Stimulated activated CD4-positive, alpha-beta T cell treated with anti-CD3 and anti-CD28 coated beads, Interleukin-1b, Interleukin-23, amount 100 ng/mL, for 1 hour (primary cell): ENCODE measurements at places on chromosomes 6 and 20.

DNA sequence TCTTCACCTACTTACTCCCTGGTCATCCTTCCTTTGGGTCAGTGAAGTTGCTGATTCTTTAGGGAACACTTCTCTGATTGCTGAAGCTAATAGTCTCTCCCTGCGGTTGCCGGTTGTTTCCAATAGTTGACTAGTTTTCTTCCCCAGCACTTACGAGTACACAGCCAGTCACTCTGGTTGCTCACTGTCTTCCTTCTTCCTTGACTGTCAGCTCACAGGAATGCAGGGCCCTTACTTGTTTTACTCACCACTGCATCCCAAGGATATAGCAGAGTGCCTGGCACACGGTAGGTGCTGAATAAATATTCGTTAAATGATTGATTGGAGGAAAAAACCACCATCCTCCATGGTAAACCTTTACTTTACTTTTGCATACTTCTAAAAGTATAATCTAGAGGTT is 345.0 kb downstream of the QKI start:
- no peak for DNase-seq

GRCh38 chr6:163095401-163095800 is 319.1 kb upstream of the QKI start:
- no peak for DNase-seq

DNA sequence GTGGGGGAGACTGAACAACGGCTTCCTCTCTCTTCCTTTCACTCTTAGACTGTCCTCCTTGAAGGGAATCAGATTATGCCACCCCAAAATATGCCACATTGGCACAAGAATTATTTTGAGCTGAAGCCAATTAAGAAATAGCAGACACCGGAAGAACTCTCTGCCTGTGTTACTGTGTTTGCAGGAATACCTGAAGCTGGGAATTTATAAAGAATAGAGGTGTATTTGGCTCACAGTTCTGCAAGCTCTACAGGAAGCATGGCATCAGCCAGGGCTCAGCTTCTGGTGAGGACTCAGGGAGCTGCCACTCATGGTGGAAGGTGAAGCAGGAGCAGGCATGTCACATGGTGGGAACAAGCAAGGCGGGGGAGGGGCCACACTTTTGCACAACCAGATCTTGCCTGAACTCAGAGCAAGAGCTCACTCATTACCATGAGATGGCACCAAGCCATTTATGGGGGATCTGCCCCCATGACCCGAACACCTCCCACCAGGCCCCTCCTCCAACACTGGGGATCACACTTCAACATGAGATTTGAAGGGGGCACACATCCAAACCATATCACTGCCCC is 46.0 kb downstream of the PCNA start:
- DNase-seq = no peak

GRCh38 chr20:23879811-23880374 is 345 bp upstream of the CST5 start:
- DNase-seq = no peak

DNA sequence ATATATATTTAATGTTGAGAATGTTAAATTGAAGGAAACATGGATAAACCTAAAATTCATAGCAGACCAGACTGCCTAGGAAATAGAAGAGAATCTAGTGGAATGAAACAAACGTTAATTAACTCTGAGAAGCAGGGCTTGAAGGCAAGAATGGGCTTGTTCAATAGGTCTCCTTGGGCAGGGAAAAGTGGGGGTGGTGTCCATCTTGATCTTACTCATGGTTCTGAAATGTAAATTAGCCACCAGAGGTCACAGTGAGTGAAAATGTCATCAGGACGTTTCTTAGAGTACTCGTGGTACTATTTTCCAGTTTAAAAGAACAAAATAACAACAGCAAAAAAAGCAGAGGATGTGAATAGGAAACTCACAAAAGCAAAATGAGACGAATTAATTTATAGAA is 66.8 kb upstream of the BTBD3 start:
- no peak for DNase-seq

- DNase-seq = peak; percentile 19
Measured at GRCh38 chr20:47272893-47273590, 83.5 kb downstream of the ZMYND8 start.

GRCh38 chr6:72624557-72625160 is 2.8 kb downstream of the KCNQ5 start:
- no peak for DNase-seq

DNA sequence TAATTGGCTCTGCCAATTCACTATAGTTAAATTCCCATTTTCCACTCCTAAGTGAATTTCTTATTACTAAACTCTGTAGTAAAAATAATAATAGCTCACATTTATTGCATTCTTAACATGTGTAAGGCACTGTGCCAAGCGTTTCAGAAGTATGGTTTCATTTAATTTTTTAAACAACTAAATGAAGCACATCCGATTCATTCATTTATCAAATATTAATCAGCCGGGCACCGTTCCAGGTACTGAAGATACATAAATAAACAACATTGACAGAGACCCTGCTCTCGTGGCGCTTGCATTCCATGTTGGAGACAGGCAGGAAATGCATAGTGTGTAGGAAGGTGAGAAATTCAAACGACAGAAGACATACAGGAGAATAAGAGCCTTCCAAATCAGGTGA is 423.2 kb upstream of the JARID2 start:
- no peak for DNase-seq

DNA sequence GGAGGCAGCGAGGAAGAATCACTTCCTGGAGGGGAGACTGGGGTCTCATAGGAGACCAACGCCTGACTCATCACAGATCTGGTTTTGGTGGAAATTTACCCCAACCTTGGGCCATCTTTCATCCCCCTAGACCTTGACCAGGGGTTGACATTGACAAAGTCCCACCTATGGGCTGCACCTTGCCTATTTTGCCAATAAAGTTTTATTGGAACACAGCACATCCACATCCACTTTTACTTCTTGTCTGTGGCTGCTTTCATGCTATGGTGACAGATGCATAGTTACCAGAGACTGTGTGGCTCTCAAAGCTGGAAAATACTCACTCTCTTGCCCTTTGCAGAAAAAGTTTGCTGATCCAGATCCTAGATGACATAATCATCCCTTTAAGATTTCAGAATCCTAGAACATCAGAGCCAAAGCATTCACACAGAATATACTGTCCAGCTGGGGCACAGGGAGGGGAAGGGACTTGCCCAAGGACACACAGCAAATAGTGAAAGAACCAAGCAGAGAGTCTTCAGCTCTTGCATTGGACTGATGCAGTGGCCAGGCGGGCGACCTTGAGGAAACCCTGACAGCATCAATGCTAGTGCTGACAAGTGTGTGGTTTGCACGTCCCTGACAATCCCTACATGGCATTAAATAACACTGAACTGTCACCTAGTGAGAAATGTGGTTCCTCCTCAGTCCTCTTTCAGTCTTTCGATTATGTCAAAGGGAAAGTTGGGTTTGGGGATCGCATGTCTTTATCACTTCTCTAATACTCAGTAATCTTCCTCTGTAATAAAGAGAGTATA is 41.2 kb downstream of the CD40 start:
- no peak for DNase-seq

GRCh38 chr6:41677124-41677921 is 39.1 kb downstream of the MDFI start:
- DNase-seq = no peak

DNA sequence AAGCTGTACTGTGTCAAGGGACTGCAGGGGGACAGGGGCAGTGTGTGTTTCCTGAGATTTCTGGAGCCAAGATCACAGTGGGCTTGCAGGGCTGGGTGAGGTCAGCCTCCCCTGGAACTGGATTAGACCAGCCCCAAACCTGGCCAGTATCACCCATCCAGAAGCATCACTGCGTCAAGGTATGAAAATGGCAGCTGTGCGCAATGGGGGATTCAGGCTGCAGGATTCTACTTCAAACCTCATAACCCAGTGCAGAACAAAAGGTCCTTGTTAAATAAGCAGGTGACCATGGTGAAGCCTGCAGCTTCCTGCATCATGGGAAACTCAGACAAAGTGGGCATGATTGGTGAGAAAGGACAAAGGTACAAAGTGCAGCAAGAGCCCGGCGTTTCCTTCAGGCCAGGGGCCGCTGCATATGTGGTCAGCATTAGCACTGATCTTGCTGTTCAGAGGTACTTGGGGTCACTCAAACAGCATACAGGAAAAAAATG is 33.4 kb downstream of the TRAF3IP2 start:
- no peak for DNase-seq

DNA sequence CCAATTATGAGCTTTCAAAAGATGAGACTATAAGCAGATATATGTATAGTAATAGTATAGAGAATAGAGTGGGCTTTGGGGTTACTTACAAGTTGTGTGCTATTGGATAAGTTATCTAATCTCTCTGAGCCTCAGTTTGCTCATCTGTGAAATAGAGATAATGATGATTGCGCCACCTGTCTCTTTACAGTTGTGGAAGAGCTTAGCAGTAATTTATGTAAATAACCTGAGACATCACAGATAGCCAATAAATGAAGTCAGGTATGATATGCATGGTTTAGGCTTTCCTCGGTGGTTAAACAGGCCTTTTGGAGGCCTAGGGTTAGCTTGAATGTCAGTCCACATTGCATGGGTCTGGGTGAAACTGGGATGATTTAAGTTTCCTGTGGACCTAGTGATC is 29.8 kb upstream of the SCUBE3 start:
- DNase-seq = no peak

GRCh38 chr20:33124261-33124660 is 43.7 kb upstream of the BPIFA2 start:
- no peak for DNase-seq

- DNase-seq = no peak
Measured at GRCh38 chr6:24931718-24932691, 3.8 kb downstream of the RIPOR2 start.

DNA sequence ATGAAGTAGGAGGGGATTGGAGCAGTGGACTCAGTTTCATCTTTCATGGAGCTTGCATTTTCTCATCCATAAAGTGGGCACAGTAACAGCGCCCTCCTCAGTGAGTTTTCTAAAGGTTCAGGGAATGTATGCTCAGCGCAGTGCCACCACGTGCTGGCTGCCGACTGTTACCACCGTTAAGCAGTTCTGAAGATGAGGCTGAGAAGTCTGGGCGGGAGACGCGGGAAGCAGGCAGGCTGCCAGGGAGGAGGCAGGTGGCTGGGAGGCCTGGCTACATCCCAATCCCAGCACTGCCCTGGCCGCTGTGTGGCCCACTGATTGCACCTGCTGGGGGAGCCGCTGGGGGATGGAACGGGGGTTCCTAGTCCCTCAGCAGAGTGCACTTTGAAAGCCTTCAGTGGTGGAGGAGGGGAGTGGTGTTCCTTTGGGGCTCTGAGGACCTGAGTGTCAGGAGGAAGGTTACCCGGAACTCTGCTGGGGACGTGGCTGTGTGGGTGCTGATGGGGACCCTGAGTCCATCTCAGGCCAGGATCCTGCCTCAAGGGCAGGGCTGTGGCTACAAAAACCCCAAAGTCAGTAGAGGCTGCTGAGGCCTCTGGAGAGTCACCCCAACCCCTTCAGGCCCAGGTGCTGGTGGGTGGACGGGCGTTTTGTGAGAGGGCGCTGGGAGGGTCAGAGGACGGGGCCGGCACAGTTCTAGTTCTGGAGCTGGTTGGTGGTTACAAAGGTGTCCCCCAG is 28.0 kb upstream of the PHACTR3 start:
- DNase-seq = no peak

DNA sequence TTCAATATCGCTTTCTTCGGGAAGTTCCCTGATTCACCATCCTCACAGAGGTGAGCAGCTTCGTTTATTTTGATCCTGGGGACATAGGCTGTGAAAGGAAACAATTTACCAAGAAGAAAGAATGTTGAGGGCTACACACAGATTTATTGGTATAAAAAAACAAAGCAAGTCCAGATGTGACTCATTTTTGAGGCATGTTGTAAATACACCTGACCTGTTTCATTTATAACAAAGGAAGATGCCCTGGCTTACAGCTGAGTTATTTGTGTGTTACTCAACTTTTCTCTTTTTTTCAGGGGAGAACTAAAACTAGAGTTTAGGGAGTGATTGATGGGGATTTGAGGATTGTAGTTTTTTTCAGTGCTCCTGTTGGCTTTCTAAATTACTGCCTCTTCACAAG is 489.5 kb downstream of the CBLN4 start:
- no peak for DNase-seq

DNA sequence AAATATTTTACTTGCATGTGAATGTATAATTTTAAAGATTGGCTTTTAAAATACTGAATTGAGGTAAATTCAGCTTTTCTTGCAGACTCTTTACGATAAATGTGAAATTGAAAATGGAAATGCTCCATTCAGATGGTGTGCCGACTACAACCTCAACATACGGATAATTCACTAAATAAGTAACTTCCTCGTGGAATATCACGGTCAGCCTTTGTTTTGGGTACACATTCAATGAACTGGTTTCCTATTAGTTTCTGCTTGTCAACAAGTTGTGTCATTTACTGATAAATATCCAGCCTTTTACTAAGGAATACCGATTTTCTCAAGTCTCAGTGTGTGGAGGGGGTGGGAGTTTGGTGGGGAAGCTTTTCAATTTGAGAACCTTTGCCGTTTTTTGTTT is 2.4 kb upstream of the IRF4 start:
- no peak for DNase-seq

- no peak for DNase-seq
Measured at GRCh38 chr20:4519534-4519933, 202.2 kb upstream of the PRND start.

- no peak for DNase-seq
Measured at GRCh38 chr20:1805161-1805581, 90.0 kb upstream of the SIRPA start.

- no peak for DNase-seq
Measured at GRCh38 chr6:131381052-131381708, 191.8 kb upstream of the ARG1 start.

DNA sequence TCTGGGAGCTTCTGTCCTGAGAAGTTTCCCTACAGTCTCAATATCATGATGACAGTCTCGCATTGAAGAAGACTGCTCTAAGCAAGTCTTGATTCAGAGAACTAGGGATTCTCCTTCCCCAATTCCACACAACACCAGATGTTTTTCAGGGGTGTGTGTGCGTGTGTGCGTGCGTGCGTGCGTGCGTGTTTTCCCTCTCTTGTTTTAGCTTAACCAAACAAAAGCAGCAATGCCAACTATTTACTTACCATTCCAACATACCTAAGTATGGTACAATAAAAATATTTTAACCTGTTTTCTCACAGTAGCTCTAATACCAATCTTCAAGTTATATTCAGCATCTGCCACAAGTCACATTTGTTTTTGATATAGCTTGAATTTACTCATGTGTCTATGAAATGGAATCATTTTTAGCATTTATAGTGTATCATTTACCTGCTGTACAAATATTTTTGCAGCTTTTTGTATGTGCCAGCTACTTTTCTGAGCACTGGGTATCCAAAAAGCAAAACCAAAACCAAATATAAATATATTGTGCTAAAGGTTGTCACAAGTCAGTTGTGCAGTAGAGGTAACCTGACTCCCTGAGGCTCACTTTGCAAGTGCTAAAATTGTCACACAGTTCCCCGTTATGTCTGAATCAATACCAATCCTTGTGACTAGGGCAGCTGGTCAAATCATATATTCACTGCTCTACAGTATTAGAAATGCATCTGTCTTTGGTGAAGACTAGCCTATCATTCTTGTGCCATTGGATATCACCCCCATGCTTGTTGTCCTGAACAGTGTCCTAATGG is 21.7 kb upstream of the MYLIP start:
- DNase-seq = no peak
